ENCODE measurements at places on chromosomes 7 and 10. TPM values are rescaled to one million over a fixed set of nuclear protein-coding genes. Genes with fewer than 3 reads are reported as not detected.

- H3K36me3 ChIP-seq: no peaks in the 10 kb centered on the region
- DNase-seq: no peak
- no peak overlapping the region for H3K4me3 ChIP-seq
- no peaks in the 10 kb centered on the region for H3K27me3 ChIP-seq
These were observed 613.5 kb downstream of the PTPRN2 start for GRCh38 chr7:157973971-157974677.

DNA sequence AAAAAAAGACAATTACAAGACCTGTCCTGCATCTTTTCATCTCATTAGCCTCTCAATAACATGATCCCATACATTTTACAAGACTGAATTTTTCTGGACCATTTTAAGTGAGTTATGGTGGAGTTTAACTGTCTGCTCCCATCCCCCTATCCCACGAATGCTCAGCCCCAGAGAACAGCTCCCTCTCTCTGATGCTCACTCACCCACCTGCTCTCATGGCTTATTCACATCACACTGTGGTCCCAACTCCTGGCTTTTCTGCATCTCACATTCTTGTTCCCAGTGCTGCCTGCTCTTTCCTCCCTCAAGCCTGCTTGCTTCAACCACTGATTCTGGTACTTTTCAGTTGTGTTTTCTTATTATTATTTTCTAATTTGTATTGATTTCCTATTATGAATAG lies 20.4 kb upstream of the CCSER2 start:
- no peak for DNase-seq
- H3K27me3 ChIP-seq: no peaks in the 10 kb centered on the region
- H3K4me1 ChIP-seq: no peaks in the 10 kb centered on the region
- H3K36me3 ChIP-seq: no peaks in the 10 kb centered on the region
- no peak overlapping the region for H3K27ac ChIP-seq
- H3K4me3 ChIP-seq: no peak overlapping the region

GRCh38 chr10:43703286-43703685 lies 54.6 kb upstream of the ZNF32 start:
- H3K27me3 ChIP-seq: no peaks in the 10 kb centered on the region
- H3K4me3 ChIP-seq: no peak overlapping the region
- H3K4me1 ChIP-seq: no peaks in the 10 kb centered on the region
- no peak for DNase-seq
- no peak overlapping the region for H3K27ac ChIP-seq
- no peaks in the 10 kb centered on the region for H3K36me3 ChIP-seq

DNA sequence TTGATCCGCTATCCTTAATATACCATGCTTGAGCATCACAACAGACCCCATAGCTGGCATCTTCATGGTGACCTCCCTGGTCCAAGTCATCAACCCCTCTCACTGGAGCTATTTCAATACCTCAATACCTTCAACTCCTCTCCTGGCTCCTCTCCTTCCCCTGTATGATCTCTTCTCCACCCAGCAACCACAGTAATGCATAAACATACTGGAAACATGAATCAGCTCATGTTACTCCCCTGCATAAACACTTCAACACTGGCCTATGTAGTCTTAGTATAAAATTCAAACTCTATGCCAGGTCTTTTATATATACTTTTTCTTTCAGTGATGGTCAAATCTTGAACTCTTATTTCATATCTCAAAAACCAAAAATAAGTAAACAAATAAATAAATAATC lies 31.8 kb upstream of the TMEM273 start:
- no peak for DNase-seq
- H3K36me3 ChIP-seq: no peaks in the 10 kb centered on the region
- H3K4me3 ChIP-seq: no peak overlapping the region
- H3K27me3 ChIP-seq: no peaks in the 10 kb centered on the region
- no peak overlapping the region for H3K27ac ChIP-seq

DNA sequence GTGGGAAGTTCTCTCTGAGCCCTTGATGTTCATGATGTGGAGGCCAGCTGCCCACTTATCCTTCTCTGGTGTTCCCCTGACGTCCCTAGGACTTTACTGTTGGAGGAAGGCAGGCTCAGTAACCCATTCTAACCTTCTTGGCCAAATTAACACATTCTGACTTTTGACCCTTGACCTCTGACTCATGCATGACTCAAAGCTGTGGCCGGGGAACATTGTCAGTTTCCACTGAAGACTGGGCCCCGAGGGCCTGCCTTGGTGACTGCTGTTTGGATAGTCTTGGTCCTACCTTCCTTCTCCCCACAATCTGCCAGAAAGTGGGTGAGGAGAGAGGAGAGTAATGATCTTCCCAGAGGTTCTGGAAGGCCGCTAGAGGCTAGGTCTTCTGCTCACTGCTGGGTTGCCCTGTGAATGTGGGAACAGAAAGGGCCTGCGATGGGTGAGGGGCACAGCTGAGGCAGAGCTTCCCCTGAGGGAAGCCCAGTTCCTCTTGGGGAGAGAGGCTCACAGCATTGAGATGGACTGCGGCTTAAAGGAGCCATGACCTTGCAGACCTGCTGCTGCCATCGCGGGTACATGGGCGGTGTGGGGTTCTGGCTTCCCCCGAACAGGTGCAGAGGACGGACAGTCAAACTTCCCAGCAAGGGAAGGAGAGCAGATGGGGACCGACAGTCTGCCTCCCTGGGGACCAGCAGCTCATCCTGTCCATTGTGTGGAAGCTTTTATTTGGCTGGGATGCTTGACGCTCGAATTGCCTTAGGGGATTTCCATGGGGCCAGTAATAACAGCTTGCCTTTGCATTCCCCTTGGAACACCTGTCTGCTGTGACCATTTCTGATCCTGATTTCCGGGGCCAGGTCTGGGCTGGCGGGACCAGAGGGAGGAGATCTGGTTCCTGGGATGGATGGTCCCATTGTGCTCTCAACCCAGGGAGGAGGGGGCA lies 43.8 kb downstream of the ADAMTS14 start:
- no peak for DNase-seq
- no peaks in the 10 kb centered on the region for H3K36me3 ChIP-seq
- no peaks in the 10 kb centered on the region for H3K27me3 ChIP-seq

DNA sequence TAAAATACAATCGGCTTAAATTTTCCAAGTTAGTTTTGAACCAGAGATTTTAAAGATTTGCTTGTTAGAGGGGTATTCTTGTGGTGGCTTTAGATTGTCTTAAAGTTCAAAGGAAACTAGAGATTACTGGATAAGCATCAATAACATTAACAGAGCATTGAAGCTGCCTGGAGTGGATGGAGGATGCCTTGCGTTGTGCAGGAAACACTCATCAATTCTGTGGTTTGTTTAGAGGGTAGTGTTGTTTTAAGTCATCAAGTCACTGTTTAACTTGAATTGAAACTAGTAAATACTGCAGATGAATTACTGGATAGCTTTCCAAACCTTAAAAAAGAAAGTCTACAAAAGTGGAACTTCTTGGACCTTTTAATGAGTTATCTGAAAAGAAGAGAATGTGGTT lies 218.6 kb downstream of the CELF2 start:
- H3K36me3 ChIP-seq: no peaks in the 10 kb centered on the region
- no peak overlapping the region for H3K27ac ChIP-seq
- no peak overlapping the region for H3K4me3 ChIP-seq

DNA sequence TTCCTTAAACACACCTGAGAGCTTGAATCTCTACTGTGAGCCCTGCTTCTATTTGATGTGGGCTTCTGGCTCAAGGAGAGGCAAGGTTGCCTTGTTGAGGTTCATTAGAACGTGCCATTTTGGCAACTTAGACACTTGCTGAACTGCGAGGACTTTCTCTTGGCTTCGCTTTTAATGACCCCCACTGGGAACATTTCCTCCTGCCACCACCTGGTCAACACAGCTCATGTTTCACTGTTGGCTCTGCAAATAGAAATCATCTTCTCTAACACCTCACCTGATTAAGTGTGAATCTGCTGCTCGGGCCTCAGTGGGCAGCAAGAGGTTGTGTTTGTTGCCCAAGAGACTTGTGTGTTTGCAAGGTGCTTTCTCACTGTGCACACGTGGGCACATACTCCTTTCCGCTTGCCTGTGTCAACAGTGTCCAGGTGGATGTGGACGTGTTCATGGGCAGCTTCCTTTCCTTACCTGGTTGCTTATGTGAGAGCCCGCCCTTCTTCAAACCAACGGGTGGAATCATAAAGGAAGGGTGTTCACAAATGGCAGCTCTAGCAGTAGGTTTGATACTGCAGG lies 147.0 kb downstream of the NRP1 start:
- peaks cover 5% of the 10 kb centered on the region for H3K4me1 ChIP-seq
- peaks cover 4% of the 10 kb centered on the region for H3K36me3 ChIP-seq
- no peak for DNase-seq
- H3K27me3 ChIP-seq: no peaks in the 10 kb centered on the region

DNA sequence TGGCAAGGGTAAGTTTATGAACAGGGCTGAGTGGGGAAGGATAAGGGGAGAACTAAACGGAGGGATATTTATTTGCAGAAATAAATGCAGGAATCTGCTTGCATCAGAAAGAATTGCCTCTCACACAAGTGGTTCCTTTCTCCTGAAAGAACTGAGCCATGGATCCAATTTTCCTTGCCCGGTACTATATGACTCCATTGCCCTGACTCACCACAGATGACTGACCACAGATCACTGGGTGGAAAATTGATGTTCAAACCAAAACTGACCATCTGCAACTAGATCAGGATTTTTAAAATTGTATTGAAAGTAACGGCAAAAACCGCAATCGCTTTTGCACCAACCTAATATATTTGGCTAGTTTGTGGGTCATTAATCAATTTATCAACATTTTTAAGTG lies 6.2 kb upstream of the MACC1 start:
- no peaks in the 10 kb centered on the region for H3K4me1 ChIP-seq
- H3K36me3 ChIP-seq: no peaks in the 10 kb centered on the region
- no peak for DNase-seq
- H3K27me3 ChIP-seq: no peaks in the 10 kb centered on the region
- H3K27ac ChIP-seq: no peak overlapping the region

DNA sequence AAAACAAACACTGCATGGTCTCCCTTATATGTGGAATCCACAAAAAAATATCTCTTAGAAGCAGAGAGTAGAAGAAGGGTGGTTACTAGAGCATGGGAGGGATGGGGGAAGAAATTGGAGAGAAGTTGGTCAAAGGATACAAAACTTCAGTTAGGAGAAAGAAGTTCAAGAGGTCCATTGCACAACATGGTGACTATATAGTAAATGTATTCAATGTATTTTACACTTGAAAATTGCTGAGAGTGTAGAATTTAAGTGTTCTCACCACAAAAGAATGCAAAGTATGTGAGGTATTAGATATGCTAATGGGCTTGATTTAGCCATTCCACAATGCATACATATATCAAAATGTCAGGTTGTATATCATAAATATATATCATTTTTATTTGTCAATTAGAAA lies 232.0 kb upstream of the CELF2 start:
- no peak overlapping the region for H3K27ac ChIP-seq
- no peaks in the 10 kb centered on the region for H3K27me3 ChIP-seq
- no peak for DNase-seq
- no peak overlapping the region for H3K4me3 ChIP-seq
- H3K36me3 ChIP-seq: no peaks in the 10 kb centered on the region
- no peaks in the 10 kb centered on the region for H3K4me1 ChIP-seq

DNA sequence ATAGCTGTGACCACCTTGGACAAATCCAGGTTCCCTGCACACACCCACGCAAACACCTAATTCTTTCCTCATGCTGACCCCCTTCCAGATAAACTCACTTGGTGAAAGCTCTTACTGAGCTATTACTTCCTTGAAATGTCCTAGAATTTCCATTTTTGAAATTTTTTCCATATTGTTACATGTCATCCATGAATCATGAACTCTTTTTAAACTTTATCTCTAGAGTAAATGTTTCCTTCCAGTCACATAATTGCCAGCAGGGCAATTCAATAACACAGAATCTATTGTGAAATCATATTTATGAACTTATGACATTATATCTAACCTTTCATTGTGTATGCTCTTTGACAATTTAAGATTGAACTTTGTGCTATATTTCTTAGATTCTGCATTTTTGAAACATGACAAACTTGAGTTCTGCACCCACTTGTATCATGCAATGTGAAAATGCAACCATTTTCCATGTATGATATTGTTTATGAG lies 26.8 kb upstream of the FGL2 start:
- H3K27me3 ChIP-seq: no peaks in the 10 kb centered on the region
- H3K36me3 ChIP-seq: no peaks in the 10 kb centered on the region
- DNase-seq: no peak
- no peaks in the 10 kb centered on the region for H3K4me1 ChIP-seq

DNA sequence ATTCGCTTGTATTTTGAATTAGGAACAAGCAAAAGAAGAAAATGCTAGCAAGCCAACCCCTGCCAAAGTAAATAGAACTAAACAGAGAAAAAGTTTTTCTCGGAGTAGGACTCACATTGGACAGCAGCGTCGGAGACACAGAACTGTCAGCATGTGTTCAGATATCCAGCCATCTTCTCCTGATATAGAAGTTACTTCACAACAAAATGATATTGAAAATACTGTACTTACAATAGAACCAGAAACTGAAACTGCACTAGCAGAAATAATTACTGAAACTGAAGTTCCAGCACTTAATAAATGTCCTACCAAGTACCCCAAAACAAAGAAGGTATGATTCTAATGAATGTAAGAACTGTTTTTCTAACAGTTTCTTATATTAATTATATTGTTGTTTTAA lies 87.9 kb downstream of the KMT2E start:
- H3K4me1 ChIP-seq: peaks cover 18% of the 10 kb centered on the region
- H3K36me3 ChIP-seq: peaks cover 52% of the 10 kb centered on the region
- H3K4me3 ChIP-seq: no peak overlapping the region

DNA sequence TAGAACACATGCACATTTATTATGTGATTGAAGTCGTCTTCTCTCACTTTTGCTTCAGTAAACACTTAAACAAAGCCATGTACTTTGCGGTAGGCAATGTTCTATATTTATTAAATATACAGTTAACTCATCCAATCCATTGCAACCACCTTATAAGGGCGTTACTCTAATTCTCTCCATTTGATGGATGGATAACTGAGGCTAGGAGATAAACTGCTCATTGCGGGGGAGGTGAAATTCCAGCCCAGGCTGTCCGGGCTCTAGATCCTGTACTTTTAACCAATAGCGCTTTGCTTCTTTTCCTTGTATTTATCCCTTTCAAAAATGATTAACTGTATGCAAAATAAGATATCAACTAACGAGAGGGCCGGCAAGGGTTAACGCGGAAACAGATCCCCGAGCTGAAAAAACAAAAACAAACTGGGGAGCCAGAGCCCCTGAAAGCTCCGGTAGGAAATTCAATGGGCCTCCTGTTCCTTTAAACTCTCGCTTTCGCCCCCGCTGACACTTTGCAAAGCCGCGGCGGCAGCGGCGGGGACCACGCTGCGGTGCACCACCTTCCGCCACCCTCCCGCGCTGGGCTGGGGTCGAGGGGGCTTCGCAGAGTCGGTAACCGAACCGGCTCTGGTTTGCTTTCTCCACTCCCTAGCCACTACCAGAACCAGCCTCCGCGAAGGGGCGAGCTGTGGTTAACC lies 1.0 kb upstream of the PLXDC2 start:
- H3K27me3 ChIP-seq: no peaks in the 10 kb centered on the region
- peaks cover 6% of the 10 kb centered on the region for H3K4me1 ChIP-seq
- no peaks in the 10 kb centered on the region for H3K36me3 ChIP-seq
- no peak for DNase-seq
- peak overlapping the region; percentile 59 for H3K4me3 ChIP-seq

- H3K4me1 ChIP-seq: peaks cover 38% of the 10 kb centered on the region
- peak overlapping the region; percentile 98 for H3K27ac ChIP-seq
- H3K4me3 ChIP-seq: peak overlapping the region; percentile 83
- no peak for DNase-seq
- no peaks in the 10 kb centered on the region for H3K27me3 ChIP-seq
These were observed 80.5 kb upstream of the PRKG1 start for GRCh38 chr10:50993771-50994251.

Gene GNG11
- 11.4 TPM for total RNA-seq

Gene TMEM140
- total RNA-seq: 130 TPM

Gene WDFY4
- 0.51 TPM for total RNA-seq

Gene HYAL4
- total RNA-seq: 0.73 TPM

All from gastrocnemius medialis (tissue), 4 donors.